NCI-H748 treated with DMSO at 0.1 percent for 48 hours (cell line): ENCODE measurements at places on chromosomes 12 and 14.

- DNase-seq, result no peak
Observed at GRCh38 chr14:92497391-92497790, 16.2 kb upstream of the RIN3 start.

- no peak for DNase-seq
Observed at GRCh38 chr12:117468016-117468415, 106.6 kb upstream of the NOS1 start.

- no peak for DNase-seq
Observed at GRCh38 chr14:34211732-34212131, 250.3 kb downstream of the SPTSSA start.

- no peak for DNase-seq
Observed at GRCh38 chr14:103733651-103734050, 18.0 kb downstream of the ZFYVE21 start.

DNA sequence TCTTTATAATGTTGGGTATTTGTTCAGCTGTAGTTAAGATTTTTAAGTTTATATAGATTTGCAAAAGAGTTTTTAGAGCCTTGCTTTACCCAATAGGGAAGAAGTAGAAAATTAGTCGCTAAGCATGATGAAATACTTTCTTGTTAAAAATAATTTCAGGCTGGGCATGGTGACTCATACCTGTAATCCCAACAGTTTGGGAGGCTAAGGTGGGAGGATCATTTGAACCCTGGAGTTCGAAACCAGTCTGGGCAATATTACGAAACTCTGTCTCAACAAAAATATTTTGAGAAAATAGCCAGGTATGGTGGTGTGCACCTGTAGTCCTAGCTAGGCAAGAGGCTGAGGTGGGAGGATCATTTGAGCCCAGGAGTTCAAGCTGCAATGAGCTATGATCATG is 18.7 kb upstream of the SCFD1 start:
- no peak for DNase-seq

- DNase-seq, result no peak
Observed at GRCh38 chr12:51913071-51914033, 6.0 kb downstream of the ACVRL1 start.

GRCh38 chr14:105767315-105767714 is 240.9 kb downstream of the TMEM121 start:
- DNase-seq, result no peak

GRCh38 chr12:127162307-127162706 is 1104.7 kb upstream of the TMEM132C start:
- no peak for DNase-seq

DNA sequence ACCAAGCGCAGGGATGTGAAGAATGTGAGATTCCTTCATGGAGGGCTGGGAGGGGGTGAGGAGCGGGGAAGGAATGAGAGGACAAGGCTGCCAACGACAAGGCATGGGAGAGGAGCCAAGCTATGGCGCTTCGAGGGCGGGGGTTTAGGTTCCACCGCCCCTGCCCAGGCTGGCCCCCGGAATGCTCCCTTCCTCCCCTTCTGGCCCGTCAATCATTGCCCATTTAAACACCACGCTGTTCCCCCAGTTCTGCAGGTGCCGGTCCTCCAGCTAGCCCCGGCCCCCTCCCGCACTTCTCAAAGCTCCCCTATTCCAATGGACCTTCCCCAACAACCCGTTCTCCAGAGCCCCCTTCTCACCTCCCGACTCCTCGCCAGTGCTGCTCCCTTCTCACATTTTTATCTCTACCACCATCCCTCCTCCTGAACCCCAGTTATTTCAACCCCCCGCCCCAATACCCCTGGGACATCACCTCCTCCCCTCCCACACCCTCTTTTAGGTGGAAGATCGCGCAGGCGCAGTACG is 428 bp downstream of the RNF41 start:
- no peak for DNase-seq

GRCh38 chr14:99649219-99649618 is 4.3 kb downstream of the HHIPL1 start:
- DNase-seq, result no peak

DNA sequence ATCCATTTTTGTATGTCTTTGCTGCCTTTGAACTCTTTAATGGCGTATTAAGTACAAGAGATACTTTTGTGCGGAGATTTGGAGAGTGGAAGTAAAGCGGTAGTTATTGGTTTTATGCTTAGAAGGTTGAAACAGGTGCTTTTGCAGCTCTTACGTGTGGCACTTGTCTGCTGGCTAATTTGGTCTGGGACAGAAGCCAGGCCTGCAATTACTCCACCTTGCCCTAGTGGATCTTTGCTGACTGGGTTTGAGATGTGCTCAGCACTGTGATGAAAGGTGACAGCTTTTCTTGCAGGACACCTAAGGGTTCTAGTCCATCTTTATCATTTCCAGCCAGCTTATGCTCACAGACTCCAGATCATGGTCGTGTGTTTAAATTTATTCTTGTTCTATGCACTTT is 252.5 kb downstream of the RPL10L start:
- no peak for DNase-seq

GRCh38 chr14:99236386-99237138 is 35.4 kb downstream of the BCL11B start:
- DNase-seq, result no peak

- no peak for DNase-seq
Observed at GRCh38 chr12:61915420-61915819, 344.8 kb upstream of the USP15 start.

DNA sequence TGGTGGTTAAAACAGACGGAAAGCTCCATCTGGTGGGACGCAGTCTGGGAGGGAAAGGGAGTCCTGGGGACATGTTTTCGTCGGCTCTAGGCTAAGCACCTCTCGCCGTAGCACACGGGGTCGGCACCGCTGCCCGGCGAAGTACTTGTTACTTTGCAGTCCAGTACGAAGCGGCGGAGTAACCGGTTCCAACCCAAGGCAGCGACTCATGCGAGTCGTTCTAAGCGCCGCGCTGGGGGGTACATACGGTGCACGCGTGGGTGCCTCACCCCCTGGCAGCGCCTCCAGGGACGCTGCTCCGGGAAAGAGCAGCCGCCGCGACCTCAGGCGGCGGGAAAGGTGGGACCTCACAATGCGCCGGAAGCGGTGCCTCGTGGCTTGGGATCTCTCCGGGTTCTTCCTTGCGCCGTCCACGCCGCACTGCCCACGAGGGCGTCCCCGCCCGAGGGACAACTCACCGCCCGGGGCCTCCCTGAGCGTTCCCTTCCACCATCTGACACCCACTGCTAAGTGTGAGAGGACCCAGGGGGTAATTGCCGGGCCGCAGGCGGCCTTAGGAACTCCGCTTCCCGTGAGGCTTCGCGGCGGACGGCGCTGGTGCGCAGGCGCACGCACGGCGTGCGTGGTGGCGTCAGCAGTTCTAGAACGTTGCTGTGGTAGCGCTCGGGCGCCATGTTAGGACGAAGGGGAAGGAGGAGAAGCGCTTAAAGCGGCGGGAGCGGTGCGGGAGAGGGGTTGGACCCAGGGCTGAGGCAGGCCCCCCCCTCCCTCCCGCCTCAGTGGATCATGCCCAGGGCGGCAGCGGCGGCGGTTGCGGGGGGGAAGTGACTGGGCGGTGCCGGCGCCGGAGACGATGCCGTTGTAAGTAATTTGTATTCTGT is at the start of gene PAPOLA:
Gene PAPOLA, plus strand, starts transcription at position 643 of the 881 bp plus-strand sequence. Its CDS starts 211 bp downstream, at position 854.
- peak; percentile 92 for DNase-seq

GRCh38 chr14:101353422-101353821 is 207.9 kb upstream of the DIO3 start:
- DNase-seq, result no peak

- DNase-seq, result peak; percentile 57
Observed at GRCh38 chr12:62933220-62933601, 1.7 kb downstream of the PPM1H start.

DNA sequence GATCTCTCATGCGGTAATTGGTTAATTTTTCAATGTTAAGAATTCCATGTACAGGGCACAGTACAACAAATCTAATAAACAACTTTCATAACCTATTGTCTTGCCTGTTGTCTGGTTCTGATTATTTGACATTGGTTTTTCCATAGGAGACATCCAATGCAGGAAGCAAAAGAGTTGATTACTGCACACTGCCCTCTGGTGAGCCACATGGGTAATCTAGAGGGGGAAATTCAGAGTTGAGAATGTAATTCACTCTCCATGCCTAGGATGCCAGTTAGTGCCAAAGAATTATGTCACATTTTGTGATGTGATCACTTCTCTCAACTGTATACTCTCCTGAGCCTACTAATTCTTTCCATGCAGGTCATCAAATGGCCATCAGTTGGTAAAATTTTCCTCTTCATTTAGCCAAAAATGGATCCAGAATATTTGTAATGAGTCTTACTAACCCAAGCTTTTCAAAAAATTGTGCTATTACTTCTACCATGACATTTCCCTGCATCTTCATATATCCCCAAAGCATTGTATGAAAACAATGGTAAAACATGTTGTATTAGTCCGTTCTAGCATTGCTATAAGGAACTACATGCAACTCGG is 17.7 kb upstream of the CCDC91 start:
- DNase-seq, result peak; percentile 5

DNA sequence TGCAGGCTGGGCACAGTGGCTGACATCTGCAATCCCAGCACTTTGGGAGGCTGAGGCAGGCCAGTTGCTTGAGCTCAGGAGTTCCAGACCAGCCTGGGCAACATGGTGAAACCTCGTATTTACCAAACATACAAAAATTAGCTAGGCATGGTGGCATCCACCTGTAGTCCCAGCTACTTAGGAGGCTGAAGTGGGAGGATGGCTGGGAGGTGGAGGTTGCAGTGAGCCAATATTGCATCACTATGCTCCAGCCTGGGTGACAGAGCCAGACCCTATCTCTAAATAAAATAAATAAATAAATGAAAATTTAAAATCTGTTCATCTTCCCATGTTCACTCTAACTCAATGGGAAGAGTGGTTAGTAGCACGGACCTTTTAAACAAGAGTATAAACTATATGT is 71.2 kb downstream of the ELK3 start:
- no peak for DNase-seq

- no peak for DNase-seq
Observed at GRCh38 chr12:118520214-118521035, 144.1 kb downstream of the SUDS3 start.

DNA sequence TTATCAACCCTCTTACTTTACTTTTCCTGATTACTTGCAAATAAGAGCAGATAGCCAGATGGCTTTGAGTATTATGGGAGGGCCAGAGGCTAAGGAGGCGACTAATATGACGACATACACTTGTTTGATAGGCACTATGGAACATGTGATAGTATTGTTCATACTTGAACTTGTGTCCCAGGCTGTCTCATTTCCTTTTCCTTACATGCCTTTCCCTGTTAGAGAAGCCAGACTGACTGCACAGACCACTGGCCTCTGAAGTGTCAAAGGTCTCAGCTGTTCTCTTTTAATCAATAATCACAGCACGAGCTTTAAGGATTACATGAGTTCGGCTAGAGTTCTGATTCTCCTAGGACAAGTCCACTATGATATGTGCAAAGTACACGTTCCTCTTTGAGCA is 326.0 kb downstream of the PRKD1 start:
- no peak for DNase-seq

DNA sequence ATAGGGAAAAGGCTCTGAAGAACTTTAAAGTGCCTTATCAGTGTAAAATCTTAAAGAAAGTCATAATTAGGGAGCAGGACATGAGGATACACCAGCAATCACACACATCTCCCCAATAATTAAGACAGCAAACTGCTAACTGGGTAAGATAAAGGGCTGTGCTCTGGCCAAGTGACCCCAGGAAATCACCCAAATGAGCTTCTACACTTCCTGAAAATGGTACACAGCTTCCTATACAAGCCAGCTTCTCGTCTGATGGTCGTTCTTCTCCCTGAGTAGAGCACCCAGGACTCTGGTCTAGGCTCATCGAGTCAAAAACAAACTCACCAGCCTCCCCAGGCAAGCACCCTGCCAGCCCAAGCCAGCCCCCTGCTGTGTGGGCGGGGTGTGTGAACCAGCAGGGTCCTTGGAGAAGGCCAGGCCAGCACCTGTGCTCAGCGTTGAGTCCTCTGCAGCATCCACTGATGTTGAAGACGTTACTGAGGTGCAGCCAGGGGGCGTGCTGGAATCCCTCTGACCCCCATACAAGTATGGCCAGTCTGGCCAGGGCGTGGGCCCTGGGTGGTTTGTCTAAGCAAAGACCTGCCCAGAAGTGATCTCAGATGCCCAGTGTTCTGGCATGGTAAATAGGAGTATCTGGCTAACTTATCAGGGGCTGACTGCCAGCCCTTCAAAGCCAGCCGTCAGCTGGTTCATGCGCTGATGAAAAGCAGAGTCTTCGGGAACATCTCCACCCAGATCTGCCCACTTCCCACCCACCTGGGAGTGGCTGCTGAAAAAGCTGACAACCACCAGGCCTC is 41.4 kb downstream of the ACTN1 start:
- no peak for DNase-seq

- no peak for DNase-seq
Observed at GRCh38 chr12:132327336-132328171, 1.8 kb downstream of the GALNT9 start.

DNA sequence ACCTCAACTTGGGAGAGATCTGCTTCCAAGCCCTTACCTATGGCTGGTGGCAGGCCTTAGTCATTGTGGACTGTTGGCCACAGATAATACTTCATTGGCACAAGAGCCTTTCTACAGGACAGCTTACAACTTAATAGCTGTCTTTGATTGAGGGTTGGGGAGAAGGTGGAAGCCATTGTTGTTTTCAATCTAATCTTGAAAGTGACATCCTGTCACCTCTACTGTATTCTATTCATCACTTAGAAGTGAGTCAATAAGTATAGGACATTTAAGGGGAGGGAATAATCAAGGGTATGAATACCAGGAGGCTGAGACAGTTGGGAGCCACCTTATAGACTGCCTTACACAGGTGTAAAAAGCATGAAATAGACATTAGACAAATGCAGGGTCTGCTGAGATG is 906.3 kb downstream of the NRXN3 start:
- no peak for DNase-seq

DNA sequence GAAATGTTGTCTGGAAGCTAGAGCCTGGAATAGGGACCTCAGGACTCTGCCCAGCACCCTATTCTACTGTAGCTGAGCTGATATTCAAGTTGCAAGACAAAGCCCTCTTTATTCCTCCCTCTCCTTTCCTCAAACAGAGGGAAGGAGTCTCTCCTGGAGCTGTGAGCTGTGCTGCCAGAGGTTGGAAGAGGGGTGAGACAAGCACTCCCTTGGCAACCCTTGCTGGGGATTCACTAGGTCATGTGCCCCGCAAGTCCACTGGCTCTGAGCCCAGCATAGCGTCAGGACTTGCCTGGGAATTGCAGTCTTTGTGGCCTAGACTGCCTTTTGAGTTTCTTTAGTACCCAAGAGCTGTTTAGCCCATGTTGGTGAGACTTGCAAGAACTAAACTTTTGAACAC is 11.4 kb upstream of the ASCL1 start:
- DNase-seq, result no peak

- no peak for DNase-seq
Observed at GRCh38 chr12:79067977-79068376, 203.4 kb downstream of the SYT1 start.

GRCh38 chr14:102807013-102807406 is 29.8 kb downstream of the TRAF3 start:
- DNase-seq, result no peak

DNA sequence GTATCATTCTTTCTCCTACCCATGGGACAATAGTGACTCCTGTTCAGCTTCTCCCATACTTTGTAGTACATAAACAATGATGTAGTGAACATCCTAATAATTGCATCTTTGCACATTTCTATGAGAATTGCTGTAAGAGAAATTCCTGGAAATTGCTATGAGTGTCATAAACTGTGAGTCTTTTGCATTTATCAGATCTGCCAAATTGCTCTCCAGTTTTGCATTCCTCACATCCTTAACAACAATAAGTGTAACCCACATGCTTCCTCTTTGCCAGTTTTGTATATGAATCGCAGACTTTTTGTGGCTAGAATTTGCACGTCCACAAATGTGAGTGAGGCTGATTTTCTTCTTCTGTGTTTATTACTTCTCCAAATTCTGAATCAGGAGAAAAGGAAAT is 124.0 kb upstream of the TBX5 start:
- DNase-seq, result no peak
